ENCODE measurements at places on chromosomes 6 and 20.

DNA sequence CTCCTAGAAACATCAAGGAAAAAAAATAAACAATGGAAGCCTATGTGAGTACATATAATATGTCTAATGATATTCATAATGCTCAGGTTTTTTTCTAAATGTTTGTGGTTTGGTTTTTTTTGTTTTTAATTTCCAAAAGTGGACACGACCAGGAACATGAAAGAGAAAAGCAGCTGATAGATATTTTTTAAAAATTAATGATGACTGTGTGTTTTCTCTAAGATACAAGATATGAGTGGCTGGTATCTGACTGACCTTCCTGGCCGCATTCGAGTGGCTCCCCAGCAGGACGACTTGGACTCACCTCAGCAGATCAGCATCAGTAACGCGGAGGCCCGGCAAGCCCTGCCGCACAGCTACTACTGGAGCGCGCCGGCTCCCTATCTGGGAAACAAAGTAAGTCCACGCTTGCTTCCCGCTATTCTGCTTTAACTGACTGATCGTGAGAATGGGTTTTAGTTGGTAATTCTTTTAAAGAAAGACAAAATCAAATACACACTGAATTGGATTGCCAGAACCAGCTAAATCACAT lies 309.6 kb downstream of the LAMA2 start:
- no peak for DNase-seq

DNA sequence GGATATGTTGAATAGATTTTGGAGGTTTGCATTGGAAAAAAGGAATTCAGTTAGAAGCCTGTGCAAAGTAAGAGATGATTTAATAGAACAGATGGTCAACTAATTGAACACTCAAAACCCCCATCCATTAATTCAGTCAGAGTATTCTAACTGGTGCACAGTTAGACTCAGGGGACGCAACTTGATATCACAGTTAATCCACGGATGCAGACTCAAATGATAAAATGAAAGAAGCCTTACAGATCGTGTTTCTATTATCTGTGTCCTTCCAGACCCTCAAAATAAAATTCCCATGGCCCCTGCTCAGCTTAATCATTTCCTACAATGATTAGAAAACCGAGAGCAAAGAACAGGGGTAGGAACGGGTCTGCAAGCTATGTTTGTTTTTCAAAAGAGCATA lies 45.4 kb upstream of the DTNBP1 start:
- no peak for DNase-seq

DNA sequence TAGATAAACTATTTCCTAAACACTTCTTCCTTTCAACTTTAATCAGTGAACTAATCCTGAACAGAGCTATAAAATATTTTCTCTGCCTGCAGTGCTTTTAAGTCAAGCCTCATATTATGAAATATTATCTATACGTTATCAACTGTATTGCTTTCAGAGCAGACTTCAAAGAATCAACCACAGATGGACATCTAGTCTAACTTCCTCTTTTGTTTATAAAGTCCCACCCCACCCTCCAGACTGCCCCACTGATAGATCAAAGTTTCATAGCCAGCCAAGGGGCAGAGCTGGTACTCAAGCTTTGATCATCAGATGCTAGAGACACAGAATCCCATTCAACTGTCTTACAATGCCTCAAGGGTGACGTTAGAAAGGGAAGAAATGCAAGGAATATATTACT lies 308.3 kb downstream of the LAMA2 start:
- peak; percentile 41 for DNase-seq

- no peak for DNase-seq
These were observed 41.0 kb downstream of the SLC9A8 start for GRCh38 chr20:49853640-49854039.

DNA sequence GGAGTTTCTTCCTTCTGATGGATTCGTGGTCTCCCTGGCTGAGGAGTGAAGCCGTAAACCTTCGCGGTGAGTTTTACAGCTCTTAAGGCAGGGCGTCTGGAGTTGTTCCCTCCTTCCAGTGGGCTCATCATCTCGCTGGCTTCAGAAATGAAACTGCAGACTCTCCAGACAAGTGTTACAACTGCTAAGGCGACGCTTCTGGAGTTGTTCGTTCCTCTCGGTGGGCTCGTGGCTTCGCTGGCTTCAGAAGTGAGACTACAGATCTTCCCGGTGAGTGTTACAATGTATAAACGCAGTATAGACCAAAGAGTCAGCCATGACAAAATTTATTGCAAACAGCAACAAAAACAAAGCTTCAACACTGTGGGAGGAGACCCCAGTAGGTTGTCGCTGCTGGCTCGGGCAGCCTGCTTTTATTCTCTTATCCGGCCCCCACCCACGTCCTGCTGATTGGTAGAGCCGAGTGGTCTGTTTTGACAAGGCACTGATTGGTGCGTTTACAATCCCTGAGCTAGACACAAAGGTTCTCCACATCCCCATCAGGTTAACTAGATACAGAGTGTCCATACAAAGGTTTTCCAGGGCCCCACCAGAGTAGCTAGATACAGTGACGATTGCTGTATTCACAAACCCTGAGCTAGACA lies 113.2 kb downstream of the GPX5 start:
- DNase-seq: no peak

DNA sequence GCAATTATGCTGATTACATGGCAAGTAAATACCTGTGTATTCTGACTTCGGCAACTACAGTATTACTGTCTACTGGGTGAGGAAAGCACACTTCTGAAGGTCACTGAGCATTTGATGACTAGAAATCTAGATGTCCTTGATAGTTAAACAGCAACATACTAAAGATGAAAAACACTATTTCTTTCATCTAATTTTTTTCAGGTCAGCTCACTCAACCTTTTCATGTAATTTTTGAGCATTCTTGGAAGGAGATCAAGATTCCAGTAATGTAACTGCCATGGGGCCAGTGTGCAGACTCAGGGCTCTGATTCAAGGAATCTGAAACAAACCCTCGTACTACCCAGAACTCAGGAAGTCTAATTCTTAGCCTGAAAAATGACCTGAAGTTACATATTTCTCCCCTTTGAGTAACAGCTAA lies 222.6 kb upstream of the TAB2 start:
- DNase-seq: no peak

DNA sequence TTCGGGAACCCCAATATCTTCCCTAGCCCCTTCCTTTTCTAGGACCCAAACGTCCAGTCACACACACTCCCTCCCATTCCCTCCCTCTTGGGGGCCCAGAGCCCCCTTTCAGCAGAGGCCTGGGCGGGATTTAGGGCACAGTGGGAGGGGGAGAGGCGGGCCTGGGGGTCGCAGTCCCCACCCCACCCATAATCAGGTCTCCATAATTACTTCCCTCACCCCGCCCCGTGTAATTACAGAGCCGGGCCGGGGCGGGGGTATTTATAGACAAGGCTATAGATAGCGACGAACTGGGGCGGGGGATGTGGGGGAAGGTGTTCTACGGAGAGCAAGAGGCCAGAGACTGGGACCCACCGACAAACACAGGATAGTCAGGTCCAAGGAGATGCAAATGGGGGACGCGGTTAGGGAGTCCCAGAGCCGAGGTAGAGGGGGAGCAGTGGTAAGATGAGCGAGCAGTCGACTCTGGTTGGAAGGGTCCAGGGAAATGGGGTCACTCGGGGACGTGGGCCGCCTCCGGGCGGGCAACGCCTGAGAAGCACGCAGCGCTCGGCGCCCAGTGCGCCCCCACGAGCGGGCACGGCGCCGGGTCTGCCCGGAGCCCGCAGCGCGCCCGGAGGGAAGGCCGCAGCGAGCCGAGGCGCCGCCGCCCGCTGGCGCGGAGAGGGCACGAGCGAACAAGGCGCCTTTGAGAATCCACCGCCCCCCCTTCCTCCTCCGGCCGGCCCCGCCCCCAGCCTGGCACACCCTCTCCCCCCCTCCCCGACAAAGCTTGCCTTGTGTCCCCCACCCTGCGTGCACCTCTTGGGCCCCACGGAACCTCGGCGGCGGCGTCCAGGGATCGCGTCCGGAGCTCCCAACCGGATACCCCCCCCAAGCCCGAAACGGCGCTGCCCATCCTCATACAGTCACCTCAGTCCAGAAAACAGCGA lies 670 bp upstream of the COL11A2 start:
- DNase-seq: no peak

DNA sequence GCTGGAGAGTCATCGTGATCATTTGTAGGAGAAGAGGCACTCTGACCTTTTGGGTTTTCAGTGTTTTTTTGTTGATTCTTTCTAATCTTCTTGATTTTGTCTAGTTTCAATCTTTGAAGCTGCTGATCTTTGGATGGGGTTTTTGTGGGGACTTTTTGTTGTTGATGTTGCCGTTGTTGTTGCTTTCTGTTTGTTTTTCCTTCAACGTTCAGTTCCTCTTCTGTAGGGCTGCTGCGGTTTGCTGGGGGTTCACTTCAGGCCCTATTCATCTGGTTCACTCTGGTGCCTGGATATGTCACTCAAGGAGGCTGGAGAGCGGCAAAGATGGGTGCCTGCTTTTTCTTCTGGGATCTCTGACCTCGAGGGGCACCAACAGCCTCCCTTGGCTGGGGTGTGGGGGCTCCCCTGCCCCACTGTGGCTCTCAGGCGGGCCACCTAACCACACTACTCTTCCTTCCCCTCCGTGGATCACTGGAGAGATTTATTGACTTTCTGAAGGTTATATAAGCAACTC lies 21.5 kb upstream of the TMEM244 start:
- peak; percentile 42 for DNase-seq

- DNase-seq: no peak
These were observed 5.3 kb downstream of the NHLRC1 start for GRCh38 chr6:18117136-18117535.

DNA sequence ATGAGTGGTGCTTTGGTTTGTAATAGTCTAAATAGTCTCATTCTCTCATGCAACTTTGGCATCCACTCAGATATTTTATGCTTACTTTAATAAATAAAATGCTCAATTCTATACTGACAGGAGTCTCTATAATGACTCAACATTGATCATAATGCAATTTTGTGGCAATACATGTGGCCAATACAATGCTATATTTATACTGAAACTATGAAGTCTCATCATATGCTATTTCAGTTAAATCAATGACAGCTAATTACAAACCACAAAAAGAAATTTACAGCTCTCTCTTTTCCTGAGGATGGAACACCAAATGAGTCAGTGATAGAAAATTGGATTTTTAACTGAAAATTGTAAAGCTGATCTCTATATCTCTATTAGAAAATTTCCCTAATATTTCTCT lies 77.1 kb downstream of the WASF1 start:
- DNase-seq: no peak

DNA sequence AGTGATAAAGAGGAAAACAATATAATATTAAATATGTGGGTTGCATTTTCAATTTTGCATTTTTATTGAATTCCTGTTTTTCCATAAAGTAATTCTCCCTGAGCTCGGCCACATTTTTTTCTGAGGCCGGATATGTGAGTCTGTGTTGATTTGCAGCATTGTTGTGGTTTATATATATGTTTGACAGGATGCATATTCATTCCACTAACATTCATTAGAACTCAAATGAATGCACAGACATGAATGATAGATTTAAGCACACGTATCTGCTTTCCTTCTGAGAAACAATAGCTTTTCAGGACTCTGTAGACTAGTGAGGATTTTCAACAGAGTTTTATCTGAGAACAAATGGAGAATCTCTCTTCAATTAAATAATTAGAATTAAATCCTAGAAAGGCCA lies 10.6 kb upstream of the EXOC2 start:
- no peak for DNase-seq

DNA sequence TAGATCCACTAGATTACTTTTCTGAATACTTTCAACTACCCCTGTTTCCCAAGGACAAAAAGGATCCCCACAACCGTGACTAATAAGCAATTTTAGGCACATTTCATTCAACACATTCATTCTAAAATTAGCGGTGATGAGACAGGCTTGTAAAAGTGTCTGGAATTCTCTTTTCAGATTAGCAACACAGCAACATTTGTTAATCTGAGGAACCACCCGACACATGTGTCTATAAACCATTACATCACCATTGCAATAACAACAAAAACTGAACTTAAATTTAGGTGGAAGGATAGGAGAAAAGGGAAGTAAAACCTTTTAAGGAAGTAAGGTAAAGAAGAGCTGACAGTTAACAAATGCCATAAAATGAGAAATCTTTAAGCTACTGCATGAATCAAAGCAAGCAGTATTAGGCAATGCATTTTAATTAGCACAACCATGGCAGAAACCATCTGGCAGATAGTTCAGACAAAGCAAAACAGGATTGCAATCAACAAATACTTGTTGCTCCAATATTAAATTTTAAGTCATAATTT lies 49.1 kb downstream of the MAP3K7 start:
- peak; percentile 97 for DNase-seq

DNA sequence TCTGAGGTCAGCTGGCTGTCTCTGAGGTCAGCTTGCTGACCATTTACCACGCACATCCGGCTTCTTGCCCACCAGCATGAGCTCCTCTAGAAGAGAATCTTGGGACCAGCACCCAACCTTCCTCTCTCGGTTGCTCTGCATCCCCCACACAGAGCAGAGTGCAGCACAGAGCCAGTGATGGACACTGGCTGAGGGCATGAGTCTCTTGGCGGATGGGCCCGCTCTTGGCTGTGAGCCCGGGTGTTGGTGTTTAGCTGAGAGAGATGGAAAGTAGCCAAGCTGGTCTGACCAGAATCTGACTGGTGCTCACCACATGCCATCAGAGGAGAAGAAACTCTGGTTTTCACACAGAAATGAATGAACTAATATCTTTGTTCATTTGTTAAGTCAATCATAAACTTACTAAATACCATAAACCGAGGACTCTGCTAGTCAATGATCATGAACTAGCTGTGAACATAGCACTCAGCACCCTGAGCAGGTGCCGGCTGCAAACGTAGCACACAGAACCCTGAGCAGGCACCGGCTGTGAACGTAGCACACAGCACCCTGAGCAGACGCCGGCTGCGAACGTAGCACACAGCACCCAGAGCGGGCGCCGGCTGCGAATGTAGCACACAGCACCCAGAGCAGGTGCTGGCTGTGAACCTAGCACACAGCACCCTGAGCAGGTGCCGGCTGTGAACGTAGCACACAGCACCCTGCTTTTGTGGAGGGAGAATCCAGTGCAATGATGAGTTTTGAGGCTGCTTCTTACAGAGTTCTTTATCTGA lies 10.4 kb upstream of the THBS2 start:
- DNase-seq: no peak

GRCh38 chr6:40958738-40959137 lies 80.3 kb downstream of the UNC5CL start:
- DNase-seq: no peak

- DNase-seq: no peak
These were observed 15.9 kb downstream of the KIF25 start for GRCh38 chr6:168013250-168013915.

GRCh38 chr20:48759631-48760245 lies 68.1 kb downstream of the PREX1 start:
- DNase-seq: no peak

Data from MV-4-11 (cell line).